Vagina (tissue), 2 donors: ENCODE measurements at places on chromosomes 5 and 9. TPM values are rescaled to one million over a fixed set of nuclear protein-coding genes. Genes with fewer than 3 reads are reported as not detected.

Gene ZNF618
- 7.4 TPM for total RNA-seq

Gene TMEFF1
- not detected for total RNA-seq

Gene GAPT
- not detected for total RNA-seq

Gene FOXD4L4
- total RNA-seq: not detected

Gene WNT8A
- total RNA-seq: not detected

GRCh38 chr9:32875242-32875641 is 91.9 kb downstream of the TMEM215 start:
- H3K27me3 ChIP-seq: no peaks in the 10 kb centered on the region
- DNase-seq: no peak
- H3K27ac ChIP-seq: no peak overlapping the region
- H3K4me1 ChIP-seq: no peaks in the 10 kb centered on the region
- no peak overlapping the region for H3K4me3 ChIP-seq
- no peaks in the 10 kb centered on the region for H3K36me3 ChIP-seq

GRCh38 chr5:131393498-131393968 is 129.7 kb downstream of the CDC42SE2 start:
- no peak overlapping the region for H3K4me3 ChIP-seq
- H3K27ac ChIP-seq: peak overlapping the region; percentile 12
- no peaks in the 10 kb centered on the region for H3K36me3 ChIP-seq
- H3K27me3 ChIP-seq: no peaks in the 10 kb centered on the region

DNA sequence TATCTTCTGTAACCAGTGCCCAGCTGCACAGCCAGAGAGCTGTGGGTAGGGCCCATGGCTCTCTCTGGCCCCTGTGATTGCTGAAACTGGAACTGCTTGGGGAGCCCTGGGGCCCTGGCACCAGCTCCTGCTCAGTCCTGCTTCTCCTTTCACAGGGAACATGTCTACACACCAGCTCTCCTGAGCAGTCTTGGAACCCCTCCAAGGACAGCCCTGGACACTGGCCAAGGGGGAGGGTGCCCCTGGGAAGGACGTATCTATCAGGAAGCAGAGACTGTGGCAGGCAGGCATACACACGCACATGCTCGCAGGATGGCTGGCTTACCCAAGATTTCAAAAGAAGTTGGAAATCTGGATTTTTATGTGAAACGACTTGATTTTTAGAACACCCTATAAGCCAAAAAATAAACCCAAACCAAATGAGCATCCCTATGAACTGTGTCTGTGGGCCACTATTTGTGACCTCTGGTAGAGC is 8.8 kb upstream of the TRAF1 start:
- peak overlapping the region; percentile 93 for H3K27ac ChIP-seq
- DNase-seq: peak; percentile 98
- H3K4me1 ChIP-seq: peaks cover 65% of the 10 kb centered on the region
- H3K36me3 ChIP-seq: no peaks in the 10 kb centered on the region
- no peak overlapping the region for H3K4me3 ChIP-seq
- H3K27me3 ChIP-seq: no peaks in the 10 kb centered on the region

DNA sequence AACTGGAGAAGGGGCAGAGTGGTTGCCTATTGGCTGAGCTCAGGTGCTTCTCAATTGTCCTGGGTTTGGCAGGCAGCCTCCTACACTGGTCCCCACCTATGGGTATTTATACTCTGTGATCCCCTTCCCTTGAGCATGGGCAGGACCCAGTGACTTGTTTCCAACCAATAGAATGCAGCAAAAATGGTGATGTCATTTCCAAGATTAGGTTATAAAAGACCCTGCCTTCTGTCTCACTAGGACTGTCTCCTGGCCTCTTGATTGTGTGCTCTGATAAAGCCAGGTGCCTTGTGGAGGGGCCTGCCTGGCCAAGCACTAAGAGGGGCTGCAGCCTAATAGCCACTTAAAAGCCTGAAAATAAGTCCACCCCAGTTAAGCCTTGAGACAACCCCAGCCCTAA is 76.1 kb downstream of the MSX2 start:
- no peaks in the 10 kb centered on the region for H3K27me3 ChIP-seq
- no peak for DNase-seq
- no peak overlapping the region for H3K27ac ChIP-seq
- H3K4me3 ChIP-seq: no peak overlapping the region

DNA sequence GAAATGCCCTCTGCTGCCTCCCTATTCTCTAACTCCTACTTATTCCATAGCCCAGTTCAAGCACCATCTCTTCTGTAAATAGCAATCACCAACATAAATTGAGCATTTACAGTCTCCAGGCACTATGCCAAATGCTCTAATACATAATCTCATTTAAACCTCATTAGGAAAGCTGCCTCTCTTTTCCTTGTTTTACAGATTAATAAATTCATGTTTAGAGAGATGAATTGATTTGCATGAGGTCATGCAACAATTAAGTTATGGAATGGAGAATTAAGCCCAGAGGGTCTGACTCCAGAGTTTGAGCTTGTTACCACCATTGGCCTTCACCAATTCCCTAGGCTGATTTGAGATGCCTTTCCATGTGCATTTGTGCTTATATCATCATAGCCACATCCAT is 23.4 kb upstream of the RFX3 start:
- H3K4me3 ChIP-seq: no peak overlapping the region
- DNase-seq: no peak
- H3K36me3 ChIP-seq: no peaks in the 10 kb centered on the region
- no peak overlapping the region for H3K27ac ChIP-seq

GRCh38 chr9:87427851-87428506 is 69.7 kb upstream of the DAPK1 start:
- H3K27me3 ChIP-seq: no peaks in the 10 kb centered on the region
- H3K4me1 ChIP-seq: no peaks in the 10 kb centered on the region
- H3K27ac ChIP-seq: no peak overlapping the region
- no peaks in the 10 kb centered on the region for H3K36me3 ChIP-seq
- no peak for DNase-seq

DNA sequence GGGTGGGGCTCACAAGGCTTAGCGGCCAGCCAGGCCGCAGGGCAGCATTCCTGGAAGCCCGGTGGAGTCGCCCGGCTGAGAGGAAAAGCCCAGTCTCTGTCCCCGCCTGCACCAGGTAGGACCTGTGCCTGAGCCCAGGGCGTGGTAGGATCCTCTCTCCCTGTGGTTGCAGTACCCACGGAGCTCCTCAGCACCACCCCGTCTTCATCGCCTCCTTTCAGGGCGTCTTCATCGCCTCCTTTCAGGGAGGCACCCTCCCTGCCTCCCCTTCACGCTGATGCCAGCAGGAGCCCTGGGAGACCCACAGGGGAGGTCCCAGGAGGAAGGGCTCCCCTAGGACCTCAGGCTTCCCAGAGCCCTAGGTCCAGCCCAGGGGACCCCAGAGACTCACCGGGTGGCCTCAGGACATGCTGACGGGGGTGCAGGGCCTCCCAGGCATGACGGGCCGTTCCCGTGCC is 53.3 kb upstream of the NOTCH1 start:
- H3K27ac ChIP-seq: no peak overlapping the region
- H3K27me3 ChIP-seq: no peaks in the 10 kb centered on the region
- H3K4me3 ChIP-seq: no peak overlapping the region
- H3K4me1 ChIP-seq: peaks cover 8% of the 10 kb centered on the region

GRCh38 chr5:143506836-143507552 is 103.5 kb upstream of the NR3C1 start:
- peaks cover 16% of the 10 kb centered on the region for H3K4me1 ChIP-seq
- no peak overlapping the region for H3K4me3 ChIP-seq
- H3K27ac ChIP-seq: no peak overlapping the region
- H3K27me3 ChIP-seq: no peaks in the 10 kb centered on the region
- no peak for DNase-seq

DNA sequence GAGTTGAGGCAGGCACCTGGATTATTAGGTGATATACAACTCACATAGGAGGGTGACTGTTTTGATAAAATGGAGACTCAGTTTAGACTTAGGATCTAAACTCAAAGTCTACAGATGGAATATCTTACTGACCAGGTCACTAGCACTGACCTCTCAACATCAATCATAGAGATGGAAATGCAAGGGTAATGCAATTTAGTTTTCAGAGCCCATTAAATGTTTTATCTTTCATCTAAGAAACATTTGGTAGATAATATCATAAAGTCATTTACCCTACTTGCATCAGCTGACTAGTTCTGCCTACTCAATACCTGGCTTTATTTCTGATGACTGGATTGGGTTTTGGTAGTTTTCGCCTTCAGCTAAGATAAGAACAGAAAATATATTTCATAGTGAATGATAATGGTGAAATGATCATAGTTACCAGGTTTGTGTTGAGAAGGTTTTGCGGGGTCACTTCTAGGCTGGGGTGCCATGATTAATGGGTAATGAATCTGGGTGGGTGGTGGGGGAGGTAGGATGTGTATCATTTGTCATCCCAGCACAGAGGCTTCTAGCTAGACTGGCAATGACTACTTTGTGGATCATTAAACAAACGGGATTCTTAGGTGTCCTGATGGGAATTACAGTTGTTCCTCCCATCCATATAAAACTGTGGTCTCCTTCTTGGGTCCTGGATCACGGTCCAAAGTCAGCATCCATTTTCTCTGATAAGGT is 173.4 kb downstream of the PPP2R2B start:
- H3K36me3 ChIP-seq: no peaks in the 10 kb centered on the region
- H3K4me3 ChIP-seq: no peak overlapping the region
- no peak overlapping the region for H3K27ac ChIP-seq

DNA sequence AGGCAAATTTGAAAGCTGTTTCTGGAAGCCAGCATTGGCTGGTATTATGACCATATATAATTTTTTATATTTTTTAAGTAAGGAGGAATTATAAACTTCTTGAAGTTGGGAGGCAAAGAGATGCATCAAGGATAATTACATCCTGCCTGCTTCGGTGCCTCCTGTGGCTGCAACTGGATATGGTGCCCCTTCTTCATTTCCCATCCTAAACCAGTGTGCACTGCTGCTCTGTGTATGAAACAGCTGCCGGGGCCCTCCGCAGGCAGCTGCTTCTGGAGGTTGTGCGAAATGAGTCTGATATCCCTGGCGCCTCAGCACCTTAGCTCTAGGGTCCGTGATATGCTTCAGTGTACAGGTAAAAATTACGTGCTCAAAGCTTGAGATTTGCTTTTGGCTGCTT is 304.2 kb downstream of the ENC1 start:
- no peaks in the 10 kb centered on the region for H3K36me3 ChIP-seq
- no peak for DNase-seq
- H3K4me3 ChIP-seq: no peak overlapping the region
- H3K27ac ChIP-seq: no peak overlapping the region
